Activated CD4-positive, alpha-beta T cell treated with anti-CD3 and anti-CD28 coated beads for 48 hours (primary cell): ENCODE measurements at places on chromosomes 6 and 20.

DNA sequence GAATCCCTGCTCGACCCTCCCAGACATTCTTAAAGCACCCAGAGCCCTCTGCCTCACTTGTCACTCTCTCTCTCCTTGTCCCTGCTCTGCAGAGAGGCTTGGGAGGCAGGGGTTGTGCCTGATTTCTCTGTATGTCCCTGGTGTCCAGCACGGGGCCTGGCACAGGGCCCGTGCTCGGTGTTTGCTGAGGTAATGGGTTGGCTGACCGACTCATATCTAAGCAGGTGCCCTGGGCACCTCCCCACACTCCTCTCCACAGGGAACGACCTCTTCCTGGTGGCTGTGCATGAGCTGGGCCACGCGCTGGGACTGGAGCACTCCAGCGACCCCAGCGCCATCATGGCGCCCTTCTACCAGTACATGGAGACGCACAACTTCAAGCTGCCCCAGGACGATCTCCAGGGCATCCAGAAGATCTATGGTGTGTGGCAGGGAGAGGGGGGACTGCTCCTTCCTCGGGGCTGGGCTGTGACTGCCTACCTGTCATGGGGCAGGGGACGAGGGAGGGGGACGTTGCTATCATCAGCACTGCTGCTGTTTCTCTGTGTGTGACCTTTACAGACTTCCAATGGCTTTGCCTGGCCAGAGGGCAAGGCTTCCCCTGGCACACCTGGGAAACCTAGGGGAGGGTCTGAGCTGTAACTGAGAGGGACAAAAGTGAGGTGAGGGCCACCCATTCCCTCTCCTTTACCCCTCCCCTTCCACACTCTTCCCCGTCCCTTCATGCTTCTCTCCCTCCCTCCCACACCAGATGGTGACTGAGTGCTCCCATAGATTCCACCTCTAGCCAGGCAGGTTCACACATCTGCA lies 14.2 kb downstream of the MMP24OS start:
- DNase-seq, result no peak

GRCh38 chr6:160733050-160733646 lies 31.1 kb downstream of the PLG start:
- DNase-seq, result peak; percentile 34

- no peak for DNase-seq
Observed at GRCh38 chr6:912871-913835, 220.2 kb upstream of the EXOC2 start.

- DNase-seq, result no peak
Observed at GRCh38 chr6:148629181-148629580, 117.6 kb upstream of the UST start.

DNA sequence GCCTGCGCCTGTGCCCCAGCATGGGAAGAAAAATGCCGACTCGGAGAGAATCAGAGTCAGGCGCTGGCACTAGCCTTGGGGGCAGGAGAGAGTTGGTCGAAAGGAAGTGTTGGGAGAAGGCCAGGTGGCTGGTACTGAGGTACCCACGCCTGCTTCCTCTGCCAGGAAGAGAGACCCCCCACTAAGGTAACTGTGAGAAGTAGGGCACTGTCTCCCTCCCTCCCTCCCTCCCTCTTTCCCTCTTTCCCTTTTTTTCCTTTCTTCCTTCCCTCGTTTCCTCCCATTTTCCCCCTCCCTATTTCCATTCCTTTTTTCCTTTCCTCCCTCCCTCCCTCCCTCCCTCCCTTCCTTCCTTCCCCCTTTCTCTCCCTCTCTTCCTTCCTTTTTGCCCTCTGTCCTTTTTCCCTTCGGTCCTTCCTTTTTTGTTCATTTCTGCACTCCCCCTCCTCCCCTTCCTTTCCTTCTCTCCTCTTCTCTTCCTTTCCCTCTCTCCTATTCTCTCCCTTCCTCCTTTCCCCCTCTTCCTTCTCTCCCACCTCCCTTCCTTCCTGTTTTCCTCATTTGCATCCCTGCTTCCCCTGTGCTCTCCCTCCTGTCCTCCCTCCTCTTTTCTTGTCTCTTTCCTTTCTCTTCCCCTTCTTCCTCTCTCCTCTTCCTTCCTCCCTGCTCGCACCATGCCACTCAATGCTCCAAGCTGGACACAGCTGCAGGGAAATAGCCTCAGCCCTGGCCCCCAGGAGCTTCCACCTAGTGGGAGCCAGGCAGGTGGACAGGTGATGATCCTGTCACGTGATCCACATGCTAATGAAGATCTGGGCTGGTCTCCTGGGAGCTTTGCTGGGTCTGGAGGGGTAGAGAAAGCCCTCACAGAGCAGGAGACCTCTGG lies 148.0 kb downstream of the DHX35 start:
- no peak for DNase-seq

GRCh38 chr6:76837564-76837963 lies 625.7 kb downstream of the HTR1B start:
- DNase-seq, result no peak

- DNase-seq, result no peak
Observed at GRCh38 chr20:7673841-7674240, 266.4 kb downstream of the HAO1 start.

DNA sequence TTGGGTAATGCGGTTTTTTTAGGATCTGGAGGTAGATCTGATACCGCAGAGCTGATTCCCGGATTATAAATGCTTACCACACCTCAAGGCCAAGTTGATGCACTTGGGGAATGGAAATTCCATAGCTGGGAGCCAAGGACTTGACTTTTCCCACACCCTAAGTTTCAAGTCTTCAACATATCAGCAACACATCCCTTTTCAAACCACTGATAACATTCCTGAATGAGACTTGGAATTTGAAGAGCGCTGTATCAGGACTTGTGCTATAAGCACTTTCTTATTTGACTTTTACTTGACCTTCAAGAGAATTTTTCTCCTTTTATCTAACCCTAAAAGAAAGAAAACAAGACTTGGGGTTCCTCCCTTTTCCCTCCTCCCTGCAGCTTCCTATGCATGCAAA lies 90.6 kb upstream of the NAA20 start:
- no peak for DNase-seq

GRCh38 chr20:58086763-58087561 lies 141.5 kb downstream of the ANKRD60 start:
- DNase-seq, result peak; percentile 38

DNA sequence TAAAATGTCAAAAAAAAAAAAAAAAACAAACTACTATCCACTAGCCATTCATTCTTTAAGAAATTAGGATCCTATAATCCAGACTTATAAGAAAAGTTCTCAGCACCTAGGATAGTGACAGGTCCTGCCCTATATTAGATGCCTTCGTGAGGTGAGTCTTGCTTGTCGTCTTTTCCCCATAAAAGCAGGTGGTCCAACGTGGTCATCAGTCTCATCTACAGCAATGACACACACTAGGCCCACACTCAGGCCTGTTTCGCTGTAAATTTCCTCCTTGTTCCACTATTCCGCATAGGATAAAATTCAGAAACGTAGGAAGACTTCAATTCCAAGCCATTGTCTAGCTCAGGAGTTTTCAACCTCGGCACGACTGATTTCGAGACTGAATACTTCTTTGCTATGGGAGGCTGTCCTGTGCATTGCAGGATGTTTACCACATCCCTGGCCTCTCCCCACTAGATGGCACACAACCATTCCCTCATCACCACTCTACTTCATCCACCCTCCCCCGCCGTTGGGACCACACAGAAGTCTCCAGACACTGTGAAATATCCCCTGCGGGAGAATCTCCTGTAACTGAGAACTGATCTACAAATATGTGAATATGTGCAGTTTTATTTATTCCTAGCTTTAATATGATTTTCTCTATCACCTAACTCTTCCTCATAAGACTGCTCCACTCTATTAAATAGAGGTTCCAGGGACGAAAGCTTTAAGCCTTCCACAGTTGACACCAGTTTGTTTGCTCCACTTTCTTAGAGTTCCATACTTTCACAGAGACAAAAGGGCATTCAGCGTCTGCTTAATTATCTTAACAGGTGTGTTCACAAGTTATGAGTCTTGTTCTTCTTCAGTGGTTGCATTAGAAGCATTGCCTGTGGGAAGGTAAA lies 346.3 kb downstream of the BMP2 start:
- no peak for DNase-seq

DNA sequence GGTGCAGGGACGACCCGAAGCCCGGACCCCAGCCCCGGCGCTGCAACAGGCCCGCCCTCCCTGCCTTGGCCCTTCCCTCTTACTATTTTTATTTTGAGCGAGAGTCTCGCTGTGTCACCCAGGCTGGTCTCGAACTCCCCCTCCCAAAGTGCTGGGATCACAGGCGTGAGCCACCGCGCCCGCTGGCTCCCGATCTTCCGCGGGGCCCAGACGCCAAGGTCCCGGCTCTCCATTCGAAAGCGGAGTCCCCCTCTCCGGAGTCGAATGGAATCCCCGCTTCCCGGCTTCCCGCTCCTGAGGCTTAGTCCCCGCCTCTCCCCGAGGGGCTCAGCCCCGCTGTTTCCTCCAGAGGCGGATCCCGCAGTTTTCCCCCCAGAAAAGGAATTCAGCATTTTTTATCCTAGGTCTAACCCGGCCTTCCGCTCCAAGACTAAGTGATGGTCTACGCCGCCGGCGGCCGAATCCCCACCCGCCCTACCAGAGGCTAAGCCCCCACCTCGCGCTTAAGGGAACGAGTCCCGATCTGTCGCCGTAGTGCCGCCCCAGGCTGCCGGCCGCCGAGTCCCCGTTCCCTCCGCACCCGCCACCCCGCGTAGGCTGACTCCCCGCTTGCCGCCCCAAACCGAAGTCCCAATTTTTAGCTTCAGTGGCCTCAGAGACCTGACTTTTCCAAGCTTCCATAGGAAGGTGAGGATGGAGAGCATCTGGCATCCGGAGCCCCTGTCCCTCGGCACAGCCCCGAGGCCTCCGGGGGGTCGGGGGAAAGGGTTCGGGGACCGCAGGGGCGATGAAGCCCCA lies 11.5 kb upstream of the TMC2 start:
- peak; percentile 53 for DNase-seq

DNA sequence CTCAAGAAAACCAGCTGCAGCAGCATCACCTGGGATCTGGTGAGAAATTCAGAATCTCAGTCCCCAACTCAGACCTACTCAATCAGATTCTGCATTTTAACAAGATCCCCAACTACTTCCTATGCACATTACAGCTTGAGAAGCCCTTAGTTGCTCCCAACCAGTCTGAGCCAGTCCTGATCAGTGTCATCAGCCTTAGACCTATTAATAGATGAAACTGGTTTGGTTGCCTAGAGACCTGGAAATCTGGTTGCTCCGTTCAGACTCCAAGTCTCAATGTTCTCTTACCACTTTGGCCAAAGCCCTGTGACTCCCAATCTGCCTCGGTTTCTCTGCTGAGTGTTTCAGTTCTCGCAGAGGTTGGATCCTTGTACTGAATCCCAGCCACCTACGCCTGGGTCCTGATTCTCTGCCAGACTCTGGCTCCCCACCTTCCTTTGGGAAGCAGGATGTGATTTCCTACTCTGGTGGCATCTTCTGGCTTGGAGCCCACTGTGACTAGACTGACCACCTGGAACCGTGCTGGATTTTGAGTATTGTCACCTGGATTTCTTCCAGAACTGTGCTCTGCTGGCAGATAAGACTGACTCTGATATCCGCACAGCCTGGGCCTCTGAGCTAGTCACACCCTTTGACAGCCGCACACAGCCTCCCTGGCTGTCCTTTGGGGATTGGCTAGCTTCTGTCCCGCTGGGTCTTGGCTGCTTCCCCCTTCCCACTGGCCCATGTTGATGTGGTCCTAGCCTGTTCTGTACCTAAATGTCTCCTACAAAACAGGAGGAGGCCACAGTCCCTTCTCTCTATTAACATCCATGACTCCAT lies 20.3 kb upstream of the ATXN1 start:
- DNase-seq, result no peak

DNA sequence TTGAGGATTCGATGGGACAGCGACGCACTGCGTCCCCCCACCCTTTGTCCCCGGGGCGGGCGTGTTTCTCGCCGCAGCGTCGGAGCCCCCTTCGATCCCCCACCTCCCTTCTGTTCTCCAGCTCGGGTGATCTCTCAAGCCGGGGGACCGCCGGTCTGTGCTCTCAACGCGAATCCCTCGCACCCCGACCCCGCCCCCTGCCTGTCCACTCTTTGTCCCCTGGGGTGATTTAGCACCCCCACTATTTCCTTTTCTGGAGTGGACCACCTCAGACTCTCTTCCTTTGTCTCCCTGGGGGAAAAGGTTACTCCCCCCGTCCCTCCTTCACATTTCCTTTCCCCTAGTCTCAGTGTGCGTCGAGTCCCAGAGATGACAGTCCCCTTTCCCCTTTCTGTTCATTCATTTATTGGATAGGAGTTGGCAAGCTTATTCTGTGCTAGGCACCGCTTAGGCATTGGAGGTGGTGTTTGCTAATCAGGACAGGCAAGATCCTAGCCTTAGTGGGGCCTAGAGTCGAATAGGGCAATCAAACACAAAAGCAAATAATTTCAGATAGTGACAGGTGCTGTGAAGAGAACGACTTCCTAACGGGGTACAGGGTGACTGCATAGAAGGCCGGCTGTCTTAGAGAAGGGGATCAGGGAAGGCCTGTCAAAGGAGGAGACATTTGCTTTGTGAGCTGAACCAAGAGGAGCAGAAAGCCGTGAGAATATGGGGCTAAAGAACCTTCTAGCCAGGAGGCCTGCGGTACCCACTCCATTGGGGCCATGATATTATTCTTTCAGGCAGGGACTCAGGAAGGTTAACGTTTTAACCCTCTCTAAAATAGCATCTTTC lies 741 bp downstream of the PTPN1 start:
- DNase-seq, result no peak

DNA sequence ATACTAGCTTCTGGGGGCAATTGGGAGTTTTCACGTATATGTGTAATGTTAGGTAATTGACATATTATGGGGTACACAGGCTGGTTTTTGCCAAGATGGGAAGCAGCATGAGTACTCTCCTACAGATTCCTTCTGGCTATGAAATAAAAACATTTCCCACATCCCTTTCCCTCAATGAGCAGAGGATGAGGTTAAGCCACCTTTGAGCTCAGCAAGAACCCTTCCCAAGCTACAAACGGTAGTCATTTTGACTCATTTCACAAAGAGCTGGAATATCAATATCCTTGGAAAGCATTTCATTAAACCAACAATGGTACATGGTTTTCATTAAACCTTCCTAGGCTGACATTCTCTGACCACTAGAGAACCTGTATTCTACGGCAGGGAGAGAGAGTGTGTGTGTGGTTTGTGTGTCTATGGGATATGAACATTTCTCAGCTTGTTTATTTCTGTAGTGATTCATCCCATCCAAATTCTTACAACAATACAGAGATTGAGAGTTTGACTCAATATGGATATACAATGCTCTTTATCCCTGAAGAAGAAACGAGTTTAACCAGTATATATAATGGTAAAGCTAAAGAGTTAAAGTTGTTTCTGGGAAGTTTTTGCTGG lies 119.5 kb downstream of the ARHGAP18 start:
- no peak for DNase-seq

GRCh38 chr20:44010162-44010704 lies 95.6 kb downstream of the TOX2 start:
- DNase-seq, result peak; percentile 24
